ENCODE measurements at places on chromosomes 6 and 20. TPM values are rescaled to one million over a fixed set of nuclear protein-coding genes. Genes with fewer than 3 reads are reported as not detected.

Gene RUNX2
- 40.4 TPM for total RNA-seq

Gene NKAIN2
- not detected for total RNA-seq

Gene UNC5CL
- 34.6 TPM for total RNA-seq

GRCh38 chr6:9332241-9332780, 897.0 kb upstream of the SLC35B3 start:
- DNase-seq, result no peak

- no peak for DNase-seq
Observed at GRCh38 chr6:30029588-30029987, 31.5 kb upstream of the POLR1H start.

GRCh38 chr6:6681075-6681849, 92.7 kb downstream of the LY86 start:
- no peak for DNase-seq

- peak; percentile 99 for DNase-seq
Observed at GRCh38 chr6:35731736-35732532, 4.9 kb upstream of the ARMC12 start.

GRCh38 chr6:15375638-15376290, 129.9 kb downstream of the JARID2 start:
- DNase-seq, result no peak

GRCh38 chr20:22525821-22526220, 58.6 kb downstream of the FOXA2 start:
- no peak for DNase-seq

All from Peyer's patch (tissue), 4 donors.